ENCODE measurements at places on chromosomes 2 and 18.
A peak's percentile ranks its signal among the peaks of the same experiment; 100 is the strongest.

GRCh38 chr2:160061944-160062291, 497 bp downstream of the PLA2R1 start:
- no peak for DNase-seq

GRCh38 chr2:232672588-232672987, 24.5 kb upstream of the GIGYF2 start:
- no peak for DNase-seq

DNA sequence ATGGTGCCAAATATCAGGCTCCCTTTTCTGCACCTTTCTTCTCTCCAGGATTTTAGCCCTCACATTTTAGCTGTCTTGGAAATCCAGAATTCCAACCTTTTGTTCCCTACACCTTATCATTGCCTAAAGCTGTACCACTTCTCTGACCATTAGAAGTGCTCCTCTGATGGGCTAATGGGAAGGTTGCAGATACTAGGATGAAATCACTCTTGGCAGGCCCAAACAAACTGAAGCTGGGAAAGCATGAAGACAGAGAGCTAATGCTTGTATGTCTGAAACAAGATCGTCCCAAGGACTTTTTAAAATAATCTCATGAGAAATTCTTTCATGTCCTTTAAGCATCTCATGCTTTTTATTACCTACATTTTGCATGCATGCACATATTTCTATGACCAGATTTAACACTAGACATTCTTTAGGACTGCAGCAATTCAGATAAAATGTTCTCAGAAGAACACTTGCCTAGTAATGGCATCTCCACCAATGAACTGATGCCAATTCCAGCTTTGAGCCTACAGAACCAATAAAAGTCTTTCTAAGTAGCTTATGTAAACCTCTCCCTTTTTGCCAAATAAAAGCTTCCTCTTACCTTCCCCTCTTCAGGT, 98.4 kb upstream of the OSR1 start:
- no peak for DNase-seq

- peak; percentile 75 for DNase-seq
Observed at GRCh38 chr2:224038049-224038829, 847 bp downstream of the SERPINE2 start.

DNA sequence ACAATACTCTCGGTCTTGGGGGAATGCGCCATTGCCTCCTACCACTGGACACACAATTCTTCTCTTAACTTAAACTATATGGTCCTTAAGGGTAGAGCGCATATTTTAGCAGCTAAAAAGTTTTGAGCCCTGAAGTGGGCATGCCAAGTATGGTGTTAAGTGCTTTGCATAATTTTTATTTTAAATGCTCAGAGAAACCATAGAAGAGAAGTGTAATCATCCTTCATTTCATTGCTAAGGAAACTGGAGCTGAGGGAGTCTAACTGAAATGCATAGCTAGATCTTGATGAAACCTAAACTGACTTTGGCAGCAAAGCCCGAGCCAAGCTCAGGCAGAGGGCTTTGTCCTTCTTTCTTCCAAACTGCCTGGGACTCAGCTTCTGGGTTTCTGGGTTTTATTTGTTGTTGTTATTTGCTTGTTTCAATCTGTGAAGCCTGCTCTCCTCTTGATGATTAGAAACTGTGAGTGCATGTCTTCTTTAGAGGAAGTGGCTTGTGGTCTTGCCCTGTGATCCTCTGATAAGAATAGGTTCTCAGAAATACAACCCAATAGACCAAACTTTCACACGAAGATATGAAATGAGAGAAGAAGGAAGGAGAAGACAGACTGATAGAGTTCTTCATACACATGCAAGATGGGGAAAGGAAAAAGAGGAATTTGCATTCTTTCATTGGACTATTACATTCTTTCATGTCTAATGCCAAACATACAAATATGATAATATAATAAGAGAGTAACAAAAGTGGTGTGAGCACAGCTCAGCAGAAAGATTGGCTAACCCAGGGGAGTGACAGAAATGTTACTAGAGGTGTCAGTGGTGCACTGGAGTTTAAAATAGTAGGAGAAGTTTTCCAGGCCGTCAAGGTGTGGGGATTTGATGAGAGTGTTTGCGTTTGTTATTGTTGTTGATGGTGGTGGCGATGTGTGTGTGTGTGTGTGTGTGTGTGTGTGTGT, 7.5 kb upstream of the RNF144A start:
- no peak for DNase-seq

- no peak for DNase-seq
Observed at GRCh38 chr18:58520969-58521368, 107.9 kb downstream of the ALPK2 start.

DNA sequence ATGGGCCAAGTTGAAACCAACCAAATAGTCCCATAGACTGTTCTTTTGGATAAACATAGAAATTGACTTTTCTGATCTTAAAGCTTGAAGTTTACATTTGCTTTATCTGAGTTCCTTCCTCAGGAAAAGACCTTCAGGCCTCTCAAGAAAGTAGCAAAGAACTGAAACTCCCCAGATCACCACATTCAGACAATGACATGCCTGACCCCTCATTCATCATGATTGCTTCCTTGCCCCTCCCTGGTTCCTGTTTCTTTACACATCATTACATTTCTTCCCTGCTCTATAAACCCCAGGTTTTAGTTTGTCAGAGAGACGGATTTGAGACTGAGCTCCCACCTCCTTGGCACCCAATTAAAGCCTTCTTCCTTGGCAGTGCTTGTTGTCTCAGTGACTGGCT, 83.6 kb upstream of the ST3GAL5 start:
- no peak for DNase-seq

GRCh38 chr2:9618410-9618809, 12.4 kb downstream of the YWHAQ start:
- DNase-seq = no peak

DNA sequence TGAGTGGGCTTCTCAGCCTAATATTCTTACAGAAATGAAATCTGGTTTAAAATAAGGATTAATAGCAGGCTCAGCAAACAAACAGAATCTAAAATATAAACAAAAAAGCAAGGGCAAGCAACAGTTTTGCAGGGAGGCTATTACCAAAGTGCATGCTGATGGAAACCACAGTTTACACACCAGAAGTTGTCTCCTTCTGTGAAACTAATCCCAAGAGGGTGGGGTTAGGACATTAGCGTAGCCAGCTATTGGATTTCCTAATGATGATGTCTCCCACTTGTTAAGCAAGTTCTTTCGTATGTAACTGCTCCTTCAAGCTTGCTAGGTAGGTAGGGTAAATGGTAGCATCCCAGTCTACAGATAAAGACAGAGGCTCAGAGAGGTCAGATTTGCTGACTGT, 65.0 kb upstream of the TSPYL6 start:
- DNase-seq = no peak

- DNase-seq = no peak
Observed at GRCh38 chr2:38446906-38447561, 70.0 kb upstream of the ATL2 start.

- DNase-seq = no peak
Observed at GRCh38 chr2:67374481-67374880, 22.7 kb upstream of the ETAA1 start.

DNA sequence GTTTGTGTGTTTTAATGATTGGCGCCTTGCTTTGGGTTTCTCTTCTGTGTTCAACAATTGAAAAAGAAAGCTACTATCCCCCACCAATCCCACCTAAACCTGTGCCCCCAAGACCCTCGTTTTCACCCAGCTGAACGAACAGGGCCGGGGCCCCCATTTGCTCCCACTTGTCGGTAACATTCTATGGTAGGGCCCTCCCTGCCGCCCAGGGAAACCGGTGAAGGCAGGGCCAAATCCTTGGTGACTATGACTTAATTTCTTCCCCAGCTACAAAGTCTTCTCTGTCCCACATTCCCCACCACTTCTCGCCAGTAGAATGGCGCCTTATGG, 598 bp upstream of the SNRNP200 start:
- DNase-seq = peak; percentile 66

- no peak for DNase-seq
Observed at GRCh38 chr18:60549338-60549960, 176.9 kb upstream of the MC4R start.

- DNase-seq = no peak
Observed at GRCh38 chr2:144472911-144473310, 47.0 kb downstream of the ZEB2 start.

GRCh38 chr2:65186093-65186868, 41.4 kb upstream of the ACTR2 start:
- no peak for DNase-seq

- DNase-seq = no peak
Observed at GRCh38 chr2:154402213-154402612, 296.3 kb upstream of the KCNJ3 start.

All from activated CD8-positive, alpha-beta memory T cell treated with anti-CD3 and anti-CD28 coated beads, Interleukin-2, amount 50 U/mL, for 48 hours (primary cell).